ENCODE measurements at places on chromosomes 12 and 14.

- no peak for DNase-seq
These were observed 152.2 kb upstream of the RASSF8 start for GRCh38 chr12:25806271-25806670.

DNA sequence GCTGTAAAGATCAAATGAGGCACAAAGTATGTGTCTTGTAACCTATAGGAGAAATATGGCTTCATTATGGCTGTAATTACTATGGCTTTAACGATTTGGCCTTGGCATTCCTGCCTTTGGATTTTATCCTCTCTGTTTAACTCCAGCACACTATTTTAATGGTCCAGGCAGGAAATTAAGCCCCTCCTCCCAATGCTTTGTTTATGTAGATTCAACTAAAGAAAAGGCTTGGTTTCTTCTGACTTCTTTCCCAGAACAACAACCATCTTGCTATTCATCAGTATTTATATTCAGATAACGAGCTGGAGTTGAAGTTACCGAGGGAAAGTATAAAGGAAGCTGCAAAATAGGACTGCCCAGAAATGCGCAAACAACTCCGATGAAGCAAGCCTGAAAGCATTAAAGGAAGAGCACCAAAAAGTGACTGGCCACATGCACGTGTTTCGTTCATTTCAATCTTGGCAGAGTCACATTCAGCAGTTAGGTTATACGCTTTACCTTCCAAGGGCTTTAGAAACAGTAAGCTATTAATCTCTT lies 104.6 kb downstream of the NELL2 start:
- no peak for DNase-seq

GRCh38 chr12:122227341-122227740 lies 1.5 kb upstream of the DIABLO start:
- DNase-seq: no peak

- DNase-seq: no peak
These were observed 25.2 kb downstream of the FAM234B start for GRCh38 chr12:13069380-13069779.

GRCh38 chr14:76760331-76761135 lies 735 bp upstream of the VASH1 start:
- DNase-seq: no peak

DNA sequence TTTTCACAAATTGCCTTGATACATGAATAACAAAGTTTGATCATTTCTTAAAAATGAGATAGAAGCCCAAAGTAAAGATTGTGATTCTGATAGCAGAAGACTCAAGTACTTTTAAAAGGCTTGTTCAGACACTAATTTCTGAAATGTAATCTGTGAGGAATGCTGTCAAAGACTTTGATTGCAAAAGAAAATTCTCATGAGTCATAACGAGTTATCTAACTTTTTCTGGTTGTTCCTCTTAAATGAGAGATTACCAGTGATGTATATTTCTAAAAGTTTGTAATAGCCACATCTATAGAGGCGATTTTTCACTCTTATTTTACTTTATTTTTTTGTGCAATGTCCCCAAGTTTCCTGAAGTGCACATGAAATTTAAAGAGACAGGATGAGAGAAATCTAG lies 7.0 kb downstream of the PYGL start:
- no peak for DNase-seq

All from GM04503 (cell line).